ENCODE measurements at places on chromosomes 6 and 20.

DNA sequence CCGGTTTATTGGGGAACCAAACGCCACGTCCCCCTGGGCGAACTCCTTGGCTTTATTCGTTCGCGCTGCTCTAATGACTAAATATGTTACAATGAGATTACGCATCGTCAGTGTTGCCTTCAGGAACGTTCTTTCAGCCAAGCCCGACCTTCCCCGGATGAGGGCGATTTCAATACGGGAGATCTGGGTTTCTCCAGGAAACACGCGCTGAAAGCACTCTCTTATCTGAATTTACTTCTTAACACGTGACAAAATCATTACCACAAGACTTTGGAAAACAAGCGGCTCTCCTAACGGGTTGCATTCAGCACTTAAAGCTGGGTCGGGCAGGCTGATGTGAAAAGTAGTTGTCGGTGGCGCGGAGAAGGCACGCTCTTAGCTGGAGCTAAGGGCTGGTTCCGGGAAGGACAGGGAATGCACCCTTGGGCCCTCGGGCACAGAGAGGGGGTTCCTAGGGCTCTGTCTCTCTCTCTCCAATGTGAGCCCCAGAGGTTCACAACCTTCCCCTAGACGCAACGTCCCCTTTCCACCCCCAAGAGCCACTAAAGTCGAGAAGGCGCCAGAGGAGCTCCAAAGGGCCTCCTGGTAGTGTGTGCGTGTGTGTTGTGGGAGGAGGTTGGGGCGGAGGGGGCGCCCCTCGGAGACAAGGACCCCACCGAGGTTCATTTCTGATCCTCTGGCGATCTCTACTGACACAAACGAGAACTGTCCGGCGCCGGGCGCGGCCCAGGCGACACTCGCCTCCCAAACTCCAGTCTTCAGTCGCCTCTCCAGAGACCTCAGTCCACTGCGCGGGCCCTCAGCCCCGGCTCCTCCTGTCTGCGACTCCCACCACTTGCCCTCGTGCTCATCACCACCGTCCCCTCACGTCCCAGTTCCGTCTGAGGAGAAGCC, 7.1 kb upstream of the NKX2-2 start:
- no peak for DNase-seq

DNA sequence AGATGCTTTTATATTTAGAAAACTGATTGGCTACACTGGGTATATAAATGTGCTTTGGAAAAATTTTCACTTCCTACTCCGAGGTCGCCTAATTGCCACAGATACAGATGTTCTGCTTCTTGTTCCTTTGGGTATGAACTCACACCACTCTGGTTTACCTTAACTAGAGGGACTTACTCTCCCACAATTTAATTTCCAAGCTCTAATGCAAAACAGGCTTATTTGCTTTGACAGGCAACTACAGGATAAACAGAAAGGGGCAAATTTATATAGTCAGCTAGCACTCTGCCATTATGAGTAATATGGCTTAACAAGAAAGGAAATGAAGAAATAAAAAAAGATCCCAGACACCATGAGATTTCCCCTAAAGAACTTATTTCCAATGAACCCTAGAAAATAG, 156.9 kb upstream of the ZFP64 start:
- DNase-seq = no peak

GRCh38 chr20:11849270-11849915, 68.3 kb upstream of the BTBD3 start:
- no peak for DNase-seq

DNA sequence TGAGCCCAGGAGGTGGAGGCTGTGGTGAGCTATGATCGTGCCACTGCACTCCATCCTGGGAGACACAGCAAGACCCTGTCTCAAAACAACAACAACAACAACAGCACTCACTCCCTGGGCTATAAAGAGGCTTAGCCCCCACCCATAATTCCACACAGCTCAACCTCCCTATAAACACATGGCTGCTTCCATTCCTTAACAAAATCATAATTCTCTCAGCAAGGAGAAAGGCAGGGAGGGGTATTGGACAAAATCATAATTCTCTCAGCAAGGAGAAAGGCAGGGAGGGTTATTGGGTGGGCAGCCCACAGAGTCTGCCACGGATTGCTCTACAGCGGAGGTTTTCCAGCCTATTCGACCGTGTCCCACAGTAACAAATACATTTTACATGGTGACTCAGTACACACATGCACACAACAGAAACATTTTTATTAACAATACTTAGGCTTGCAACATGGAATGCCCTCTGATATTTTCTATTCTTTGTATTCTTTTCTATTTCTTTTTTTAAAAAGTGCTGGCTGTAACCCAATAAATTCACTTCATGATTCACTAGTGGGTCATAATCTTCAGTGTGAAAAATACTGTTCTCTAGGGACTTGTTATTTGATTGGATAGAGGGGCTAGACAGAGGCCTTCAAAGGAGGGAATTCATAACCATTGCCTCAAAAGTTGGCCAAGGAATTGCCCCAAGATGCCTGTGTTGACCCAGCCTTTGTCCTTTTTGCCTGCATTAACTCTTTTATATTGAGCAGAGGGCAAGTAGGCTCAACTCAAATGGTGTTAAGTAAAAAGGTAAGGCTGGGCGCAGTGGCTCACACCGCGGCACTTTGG, 50.6 kb upstream of the ZMYND8 start:
- DNase-seq = no peak

GRCh38 chr6:43801495-43802181, 31.6 kb downstream of the VEGFA start:
- DNase-seq = no peak

DNA sequence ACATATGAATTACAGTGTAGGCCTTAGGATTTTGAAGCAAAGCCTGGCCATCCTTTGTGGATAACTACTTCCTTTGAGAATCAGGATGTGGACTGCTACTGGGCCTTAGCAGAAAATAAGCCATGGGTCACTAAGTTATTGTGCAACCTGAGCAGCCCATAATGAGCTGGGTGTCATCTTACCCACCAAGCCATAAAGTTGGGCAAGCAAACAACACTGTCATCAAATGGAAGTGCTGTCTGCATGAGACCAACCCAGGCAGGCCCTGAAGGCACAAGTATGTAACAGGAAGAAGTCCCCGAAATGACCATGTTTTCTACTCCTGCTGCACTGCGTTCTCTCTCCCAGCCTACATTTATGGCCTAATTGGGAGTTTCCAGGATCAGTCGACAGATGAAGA, 205.6 kb upstream of the GGTLC1 start:
- DNase-seq = no peak

- DNase-seq = no peak
These were observed 213.7 kb downstream of the ATXN1 start for GRCh38 chr6:16547587-16547986.

DNA sequence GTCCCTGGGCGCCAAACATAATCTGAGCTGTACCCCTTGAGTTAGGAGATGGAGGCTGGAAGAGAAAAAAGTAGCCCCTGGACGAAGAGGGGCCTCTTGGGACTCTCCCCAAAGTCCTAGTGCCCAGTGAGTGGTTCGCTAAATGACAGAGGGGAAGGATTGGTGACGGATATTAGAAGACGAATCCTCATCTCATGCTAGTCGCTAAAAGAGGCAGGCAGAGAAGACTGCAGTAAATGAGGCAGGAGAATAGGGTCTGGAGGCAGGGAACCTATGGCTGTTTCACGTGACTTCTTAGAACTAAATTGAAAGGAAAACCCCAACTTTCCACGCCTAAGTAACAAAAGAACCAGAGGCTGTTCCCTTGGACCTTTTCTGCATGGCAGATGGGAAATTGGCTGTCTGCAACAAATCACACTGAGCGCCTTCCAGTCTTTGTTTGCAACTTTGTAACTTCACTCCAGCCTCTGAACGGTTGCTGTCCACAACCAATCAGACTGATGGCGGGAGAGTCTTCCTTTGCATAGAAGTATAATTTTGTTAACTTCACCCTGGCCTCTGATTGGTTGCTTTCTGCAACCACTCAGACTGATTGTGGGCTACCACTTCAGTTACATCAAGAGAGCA, 731 bp upstream of the RBL1 start:
- no peak for DNase-seq

DNA sequence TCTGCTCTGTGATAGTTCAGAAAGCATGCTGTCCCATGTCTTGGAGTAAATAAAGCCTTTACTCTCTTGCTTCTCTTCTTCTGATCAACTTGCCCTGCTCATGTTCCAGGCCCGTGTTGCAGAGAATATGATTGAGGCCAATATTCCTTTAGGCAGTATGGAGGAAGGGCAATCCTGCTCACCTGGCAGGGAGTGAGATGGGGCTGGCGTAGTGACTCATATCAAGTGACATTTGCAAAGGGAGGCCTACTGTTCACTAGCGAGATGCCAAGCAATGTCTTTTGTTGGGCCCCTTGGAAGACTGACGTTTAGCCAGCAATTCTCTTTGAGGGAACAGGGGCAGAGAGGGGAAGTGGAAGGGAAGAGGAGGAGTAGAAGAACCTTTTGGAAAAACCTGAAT, 19.7 kb downstream of the ADTRP start:
- no peak for DNase-seq

GRCh38 chr6:15520626-15521203, 142.1 kb downstream of the DTNBP1 start:
- no peak for DNase-seq

GRCh38 chr6:164142322-164142721, 727.8 kb downstream of the QKI start:
- no peak for DNase-seq

GRCh38 chr20:46377518-46377917, 28.9 kb downstream of the ELMO2 start:
- no peak for DNase-seq

GRCh38 chr6:149129371-149130077, 188.0 kb upstream of the TAB2 start:
- DNase-seq = no peak

- no peak for DNase-seq
These were observed 29.7 kb downstream of the RPP40 start for GRCh38 chr6:4973982-4974745.

DNA sequence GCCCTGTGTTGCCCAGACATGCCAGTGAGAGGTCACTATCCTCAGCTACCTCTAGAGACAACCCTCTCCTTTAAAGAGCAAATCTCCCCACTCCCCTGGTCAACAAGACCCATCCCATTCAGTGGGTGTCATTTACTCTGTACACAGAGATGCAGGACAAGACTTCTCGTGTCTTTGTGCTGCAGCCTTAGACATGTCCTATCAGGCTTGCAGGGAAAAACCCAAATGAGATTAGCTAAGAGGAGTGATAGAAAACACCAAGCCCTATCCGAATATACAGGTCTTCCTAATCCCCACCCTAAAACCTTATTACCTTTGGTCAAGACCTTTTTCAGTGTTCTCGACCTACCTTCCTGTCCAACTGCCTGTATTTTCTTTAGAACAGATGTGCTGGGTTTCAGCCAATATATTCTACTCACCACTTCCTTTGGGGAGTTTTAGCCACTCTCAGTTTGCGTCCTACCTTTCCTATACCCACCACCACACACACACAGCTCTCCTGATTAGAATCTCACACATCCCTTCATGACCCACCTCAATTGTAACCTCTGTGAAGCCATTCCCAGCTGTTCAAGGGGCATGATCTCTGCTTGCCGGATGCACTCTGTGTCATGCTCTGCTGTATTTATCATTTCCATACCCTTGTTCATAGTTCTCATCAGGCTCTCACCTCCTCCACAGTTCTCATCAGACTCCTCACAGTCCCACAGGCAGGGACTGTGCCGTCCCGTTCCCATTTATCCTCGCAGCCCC, 39.7 kb downstream of the TRAM2 start:
- no peak for DNase-seq

- no peak for DNase-seq
These were observed 77.8 kb downstream of the ESR1 start for GRCh38 chr6:151885234-151885633.

DNA sequence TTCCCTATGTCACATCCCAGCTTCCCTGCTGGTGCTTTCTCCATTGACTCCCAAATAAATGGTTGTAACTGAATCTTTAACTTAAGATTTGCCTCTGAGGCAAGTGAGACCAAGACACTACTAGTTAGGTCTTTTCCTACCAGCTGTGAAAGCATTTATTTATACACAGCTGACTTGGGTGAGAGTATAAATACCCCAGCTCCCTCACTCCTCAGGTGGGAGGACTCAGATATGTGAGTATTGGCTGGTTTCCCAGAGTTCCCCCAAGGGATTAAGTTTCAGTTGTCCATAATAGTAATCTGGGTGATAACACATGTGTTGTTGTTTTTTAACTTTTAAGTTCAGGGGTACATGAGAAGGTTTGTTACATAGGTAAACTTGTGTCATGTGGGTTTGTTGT, 49.8 kb downstream of the CFAP61 start:
- DNase-seq = no peak

- no peak for DNase-seq
These were observed 25.5 kb upstream of the STX16 start for GRCh38 chr20:58625585-58625984.

DNA sequence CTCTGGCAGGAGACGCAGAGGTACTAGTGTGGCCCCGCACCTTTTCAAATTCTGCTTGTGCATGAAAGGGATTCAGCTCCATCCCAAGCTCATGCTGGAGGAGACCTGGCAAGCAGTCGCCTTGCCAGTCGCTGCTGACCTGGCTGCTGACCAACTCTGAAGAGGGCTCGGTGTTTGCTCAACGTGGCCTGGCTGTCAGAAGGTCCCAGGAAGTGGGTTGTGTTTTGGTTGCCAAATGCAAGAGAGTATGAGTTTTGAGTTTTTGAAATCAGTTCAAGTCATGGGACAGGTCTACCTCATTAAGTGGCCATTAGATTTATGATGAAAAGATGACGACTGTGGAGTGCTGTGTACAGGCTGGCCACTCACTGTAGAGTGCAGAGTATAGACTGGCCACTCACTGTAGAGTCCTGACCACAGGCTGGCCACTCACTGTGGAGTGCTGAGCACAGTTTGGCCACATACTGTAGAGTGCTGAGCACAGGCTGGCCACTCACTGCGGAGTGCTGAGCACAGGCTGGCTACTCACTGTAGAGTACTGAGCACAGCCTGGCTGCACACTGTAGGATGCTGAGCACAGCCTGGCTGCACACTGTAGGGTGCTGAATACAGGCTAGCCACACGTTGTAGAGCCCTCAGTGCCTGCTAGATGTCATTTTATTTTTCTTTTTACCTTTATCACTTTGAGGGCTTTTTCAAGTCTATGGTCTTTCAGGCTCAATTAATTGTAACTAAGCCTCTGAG, 193.9 kb downstream of the ZNF217 start:
- DNase-seq = no peak

- no peak for DNase-seq
These were observed 576.4 kb downstream of the LMBRD1 start for GRCh38 chr6:69220375-69220774.

- no peak for DNase-seq
These were observed 228.5 kb downstream of the ZMYND8 start for GRCh38 chr20:47127999-47128398.

GRCh38 chr20:62014488-62014775, 51.2 kb downstream of the TAF4 start:
- no peak for DNase-seq
